ENCODE measurements at places on chromosomes 2 and 18.
A peak's percentile ranks its signal among the peaks of the same experiment; 100 is the strongest.

GRCh38 chr2:52220393-52220792, 1188.5 kb upstream of the NRXN1 start:
- no peak for DNase-seq

- no peak for DNase-seq
Observed at GRCh38 chr18:63878343-63878742, 9.2 kb upstream of the SERPINB2 start.

- no peak for DNase-seq
Observed at GRCh38 chr2:210586381-210586780, 30.0 kb downstream of the CPS1 start.

GRCh38 chr2:200732866-200733265, 78.8 kb upstream of the BZW1 start:
- no peak for DNase-seq

GRCh38 chr18:70373042-70373519, 84.2 kb downstream of the SOCS6 start:
- no peak for DNase-seq

DNA sequence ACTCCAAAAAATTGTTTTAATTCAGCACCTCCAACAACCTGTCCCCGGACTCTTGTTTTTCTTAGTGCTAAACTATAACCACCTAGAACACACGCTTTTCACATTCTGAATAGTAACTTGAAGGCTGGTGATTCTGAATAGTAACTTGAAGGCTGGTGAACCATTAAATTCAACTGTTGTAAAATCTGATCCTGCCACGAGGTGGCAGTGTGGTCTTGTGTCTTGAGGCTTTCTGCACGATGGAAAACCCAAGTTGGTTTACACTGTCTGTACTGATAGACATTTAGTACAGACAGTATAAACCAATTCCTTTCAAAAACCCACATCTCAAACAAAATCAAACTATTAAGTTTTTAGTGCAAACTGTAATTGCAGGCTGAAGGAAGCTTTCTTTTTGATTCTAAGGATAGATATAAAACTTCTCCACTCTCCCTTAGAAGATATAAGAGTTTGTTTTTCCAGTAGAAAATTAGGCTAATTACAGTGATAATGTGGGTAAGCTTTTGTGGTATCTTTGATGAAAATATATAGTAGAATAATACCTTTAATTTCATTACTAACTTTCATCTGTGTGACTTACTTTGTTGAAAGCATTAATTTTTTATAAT, 57.6 kb downstream of the VAPA start:
- DNase-seq, result peak; percentile 50

GRCh38 chr2:104975371-104975770, 62.5 kb upstream of the MRPS9 start:
- no peak for DNase-seq

DNA sequence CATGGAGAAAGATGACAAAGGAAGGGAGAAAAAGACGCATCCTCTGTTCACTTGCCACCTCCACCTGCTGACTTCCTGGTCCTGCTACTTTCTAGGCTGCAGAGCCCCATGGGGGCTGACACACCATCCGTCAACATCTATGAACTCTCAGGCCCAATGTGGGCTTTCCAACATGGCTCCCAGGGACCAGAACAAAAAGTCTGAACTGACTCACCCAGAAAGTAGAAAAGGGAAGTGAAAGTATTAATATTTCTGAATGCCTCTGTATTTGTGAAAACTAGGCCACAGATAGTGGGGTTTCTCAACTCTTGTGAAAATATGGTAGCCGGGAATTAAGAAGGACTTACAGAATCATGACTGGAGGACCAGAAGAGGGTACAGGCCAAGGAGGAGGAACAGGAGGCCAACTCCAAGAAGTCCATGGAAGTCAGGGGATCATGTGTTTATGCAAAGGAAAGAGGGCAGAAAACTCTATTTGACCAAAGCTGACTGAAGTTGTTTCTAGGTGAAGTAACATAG, 123.1 kb upstream of the CAB39 start:
- DNase-seq, result no peak

GRCh38 chr18:3715231-3716080, 265.5 kb downstream of the TGIF1 start:
- DNase-seq, result no peak

All from central memory CD8-positive, alpha-beta T cell (primary cell).